ENCODE measurements at places on chromosomes 2 and 18.

DNA sequence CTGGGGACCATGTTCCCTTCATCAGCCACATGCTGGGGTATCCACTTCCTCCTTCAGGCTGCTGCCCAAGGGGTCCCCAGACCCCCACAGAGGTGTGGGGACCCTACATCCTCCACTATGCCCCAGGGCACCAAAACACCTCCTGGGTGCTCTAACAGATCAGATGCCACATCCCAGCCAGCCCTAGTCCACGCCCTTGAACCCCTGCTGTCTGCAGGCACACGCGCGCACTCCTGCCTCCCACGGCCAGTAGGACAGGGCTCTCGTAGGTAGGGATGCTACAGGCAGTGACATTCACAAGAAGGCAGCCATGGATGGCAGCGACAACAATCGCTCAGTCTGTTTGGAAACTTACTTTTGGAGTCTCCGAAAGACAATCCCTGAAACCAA is 3.0 kb upstream of the GPC1 start:
- no peak for DNase-seq

DNA sequence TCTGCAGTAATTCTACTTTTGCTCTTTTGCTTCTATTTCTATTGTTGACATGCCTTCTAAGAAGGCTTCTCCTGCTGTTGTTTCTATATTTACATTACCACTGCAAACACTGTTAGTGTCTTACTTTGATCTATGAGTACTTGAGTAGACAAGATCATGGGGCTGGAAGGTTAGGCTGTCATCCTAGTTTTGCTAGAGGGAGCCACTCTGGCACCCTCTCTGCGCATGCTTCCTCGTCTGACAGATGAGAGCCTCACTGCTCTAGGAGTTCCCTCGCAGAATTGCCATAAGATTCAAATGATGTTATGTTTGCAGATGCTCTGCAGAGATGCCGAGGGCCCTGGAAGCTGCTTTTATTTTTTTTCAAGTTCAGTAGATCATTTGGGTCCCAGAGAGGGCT is 185.6 kb downstream of the RNF144A start:
- no peak for DNase-seq

DNA sequence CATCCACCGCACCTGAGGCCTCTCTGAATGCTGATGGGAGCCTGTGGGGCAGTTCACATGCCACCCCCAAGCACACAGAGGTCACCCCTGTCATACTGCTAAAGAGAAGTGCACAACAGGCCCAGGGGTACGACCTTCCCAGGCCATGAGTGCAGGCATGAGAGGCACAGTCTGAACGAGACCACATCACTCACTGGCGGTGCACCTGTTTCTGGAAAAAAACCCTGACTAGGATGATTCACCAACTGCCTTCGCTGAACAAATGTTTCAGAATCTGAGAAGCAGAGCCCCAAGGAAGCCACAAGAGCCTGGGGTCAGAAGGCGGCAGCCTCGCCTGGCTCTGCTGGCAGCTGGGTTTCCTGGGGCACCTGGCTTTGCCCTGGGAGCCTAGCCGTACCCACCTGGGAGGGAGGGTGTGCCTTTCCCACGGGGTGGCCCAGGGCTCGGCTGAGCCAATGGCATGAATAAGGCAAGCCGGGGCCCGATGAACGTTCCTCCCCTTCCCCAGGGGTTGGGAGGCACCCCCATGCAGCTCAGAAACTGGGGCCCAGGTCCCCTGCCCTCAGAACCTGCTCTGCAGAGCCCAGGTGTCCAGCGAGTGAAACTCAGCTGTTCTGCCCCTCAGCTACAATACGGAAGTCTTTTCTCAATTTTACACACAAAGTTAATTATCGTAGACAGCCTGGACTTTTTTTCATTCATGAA is 73.8 kb downstream of the HDAC4 start:
- no peak for DNase-seq

GRCh38 chr18:10564975-10565773 is 39.3 kb downstream of the NAPG start:
- DNase-seq = no peak

GRCh38 chr2:22449696-22450095 is 935.3 kb upstream of the KLHL29 start:
- no peak for DNase-seq

DNA sequence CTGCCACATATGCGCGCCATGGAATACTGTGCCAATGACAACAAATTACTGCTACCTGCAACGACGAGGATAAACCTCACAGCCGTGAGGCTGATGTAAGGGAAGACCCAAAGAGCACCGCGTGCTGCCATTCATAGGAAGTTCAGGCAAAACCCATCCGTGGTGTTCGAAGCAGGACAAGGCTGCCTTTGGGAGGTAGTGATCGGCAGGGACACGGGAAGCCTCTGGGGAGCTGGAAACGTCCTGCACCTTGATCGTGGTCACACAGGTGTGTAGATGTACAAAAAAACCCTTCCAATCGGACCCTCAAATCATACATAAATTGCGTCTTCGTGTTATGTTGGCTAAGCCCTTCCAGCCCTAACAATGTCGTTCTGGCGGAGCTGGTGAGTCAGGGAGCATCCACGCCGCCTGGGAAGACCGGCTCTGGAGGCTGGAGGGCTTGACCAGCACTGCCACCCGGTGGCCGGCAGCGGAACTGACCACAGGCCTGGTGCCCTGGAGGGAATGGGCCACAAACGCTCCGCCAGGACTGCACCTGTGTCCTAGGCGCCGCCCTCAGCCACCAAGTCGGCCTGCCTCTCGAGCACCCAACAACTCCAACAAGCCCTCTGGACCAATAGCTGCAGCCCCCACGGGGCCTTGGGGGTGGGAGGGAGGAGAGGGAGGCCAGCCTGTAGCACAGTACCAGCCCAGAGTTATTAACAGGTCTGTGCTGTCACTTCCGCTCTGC is 4.1 kb upstream of the NEURL3 start:
- peak; percentile 87 for DNase-seq
